IgD-negative memory B cell (primary cell): ENCODE measurements at places on chromosomes 6 and 20. TPM values are rescaled to one million over a fixed set of nuclear protein-coding genes. Genes with fewer than 3 reads are reported as not detected.

The ZFP57 gene
- polyA plus RNA-seq = 1.3 TPM

The CCN6 gene
- polyA plus RNA-seq = not detected

The PCK1 gene
- not detected for polyA plus RNA-seq

The LTA gene
- 16.3 TPM for polyA plus RNA-seq

The KIFC1 gene
- 0.23 TPM for polyA plus RNA-seq

The MAFB gene
- not detected for polyA plus RNA-seq

The TMEM14A gene
- 34.6 TPM for polyA plus RNA-seq

The BEND6 gene
- not detected for polyA plus RNA-seq

The PTK7 gene
- not detected for polyA plus RNA-seq

The OPRL1 gene
- polyA plus RNA-seq = 3.7 TPM

The FBXO5 gene
- 12.3 TPM for polyA plus RNA-seq

The LRP11 gene
- 1.7 TPM for polyA plus RNA-seq

The LRRN4 gene
- polyA plus RNA-seq = not detected

The SLCO4A1 gene
- 3.4 TPM for polyA plus RNA-seq

The ZC3H12D gene
- 8.2 TPM for polyA plus RNA-seq

The GPR6 gene
- not detected for polyA plus RNA-seq

The HAO1 gene
- not detected for polyA plus RNA-seq

The TULP1 gene
- not detected for polyA plus RNA-seq

The HLA-DQA2 gene
- polyA plus RNA-seq = 167 TPM

The NINL gene
- polyA plus RNA-seq = 1.8 TPM

The VPS16 gene
- polyA plus RNA-seq = 22.4 TPM

The RAMACL gene
- polyA plus RNA-seq = 0.15 TPM

The DSE gene
- polyA plus RNA-seq = 23.6 TPM

The ZNF341 gene
- 5.7 TPM for polyA plus RNA-seq

The ADGRF5 gene
- not detected for polyA plus RNA-seq

The LY6G6F gene
- polyA plus RNA-seq = 0.95 TPM

The BTBD3 gene
- polyA plus RNA-seq = not detected

The MICB gene
- polyA plus RNA-seq = 9.3 TPM

The ARMH2 gene
- 0.50 TPM for polyA plus RNA-seq

The ADGB gene
- not detected for polyA plus RNA-seq

The CCM2L gene
- polyA plus RNA-seq = not detected

The ARMC2 gene
- polyA plus RNA-seq = 3.2 TPM

The HMGN3 gene
- polyA plus RNA-seq = 87.8 TPM

The ID4 gene
- polyA plus RNA-seq = not detected

The CENPQ gene
- polyA plus RNA-seq = 4.6 TPM

The FAM83C gene
- polyA plus RNA-seq = not detected

The TMEM151B gene
- polyA plus RNA-seq = not detected

The GSTA1 gene
- polyA plus RNA-seq = not detected

The FRK gene
- 0.04 TPM for polyA plus RNA-seq

The RARS2 gene
- polyA plus RNA-seq = 22.0 TPM

The SLC22A2 gene
- polyA plus RNA-seq = not detected

The MUCL3 gene
- not detected for polyA plus RNA-seq

The TRERF1 gene
- 1.6 TPM for polyA plus RNA-seq

The ABHD16B gene
- 0.19 TPM for polyA plus RNA-seq

The OR2H2 gene
- not detected for polyA plus RNA-seq

The SPATA25 gene
- polyA plus RNA-seq = not detected

The ME1 gene
- polyA plus RNA-seq = not detected
